8988T (cell line): ENCODE measurements at places on chromosomes 13 and 19.

DNA sequence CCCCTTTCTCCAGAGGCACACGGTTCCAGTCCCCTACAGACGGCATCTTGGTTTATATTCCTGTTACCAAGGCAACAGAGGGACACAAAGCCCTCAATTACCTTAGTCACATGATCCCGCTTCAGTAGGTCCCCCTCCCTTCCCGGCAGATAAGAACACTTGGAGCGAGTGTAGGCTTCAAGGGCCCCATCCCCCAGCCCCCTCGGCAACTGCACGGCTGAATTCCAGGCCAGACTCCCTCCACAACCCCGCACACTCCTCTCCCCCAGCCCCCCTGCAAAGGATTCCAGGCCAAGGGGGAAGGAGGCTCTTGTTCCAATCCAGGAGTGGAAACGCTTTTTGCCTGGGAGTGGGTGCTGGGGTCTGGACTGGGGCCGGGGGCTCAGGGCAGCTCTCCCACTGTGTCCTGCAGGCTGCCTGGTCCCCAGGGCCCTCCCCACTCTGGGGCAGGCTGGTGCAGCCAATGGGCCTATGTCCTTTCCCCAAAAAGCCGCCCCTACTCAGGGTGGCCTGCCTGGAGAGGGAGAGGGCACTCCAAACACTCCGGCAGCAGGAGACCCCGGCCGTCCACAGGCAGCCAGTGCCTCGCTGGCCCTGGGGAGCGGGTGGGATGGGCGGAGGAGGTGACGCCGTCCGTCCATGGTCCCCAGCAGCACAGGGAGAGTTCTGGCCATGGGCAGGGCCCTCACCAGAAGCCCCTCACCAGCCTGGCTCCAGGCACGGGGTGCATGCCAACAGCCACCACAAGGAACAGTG, 62.6 kb downstream of the MLLT1 start:
- DNase-seq, result peak; percentile 13

GRCh38 chr19:55621673-55622231, 2.6 kb downstream of the ZNF784 start:
- no peak for DNase-seq

DNA sequence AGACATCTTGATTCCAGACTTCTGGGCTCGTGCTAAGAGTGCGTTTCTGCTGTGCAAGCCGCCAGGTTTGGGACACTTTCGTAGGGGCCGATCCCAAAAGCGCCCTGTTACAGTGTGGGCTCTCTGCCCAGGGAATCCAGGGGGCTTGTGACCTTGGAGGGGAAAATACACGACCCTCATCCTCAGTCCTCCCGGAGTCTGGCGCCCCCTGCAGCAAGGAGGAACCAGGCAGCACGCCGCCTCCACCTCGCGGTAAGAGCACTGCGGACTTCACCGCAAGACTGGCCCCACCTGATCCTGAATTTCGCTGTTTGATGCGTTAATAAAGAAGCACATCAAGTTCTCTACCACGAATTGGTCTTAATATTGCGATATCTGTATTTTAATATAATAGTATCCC, 5.2 kb downstream of the POLRMT start:
- no peak for DNase-seq

GRCh38 chr19:6556480-6557195, 25.8 kb downstream of the TNFSF9 start:
- DNase-seq, result no peak

DNA sequence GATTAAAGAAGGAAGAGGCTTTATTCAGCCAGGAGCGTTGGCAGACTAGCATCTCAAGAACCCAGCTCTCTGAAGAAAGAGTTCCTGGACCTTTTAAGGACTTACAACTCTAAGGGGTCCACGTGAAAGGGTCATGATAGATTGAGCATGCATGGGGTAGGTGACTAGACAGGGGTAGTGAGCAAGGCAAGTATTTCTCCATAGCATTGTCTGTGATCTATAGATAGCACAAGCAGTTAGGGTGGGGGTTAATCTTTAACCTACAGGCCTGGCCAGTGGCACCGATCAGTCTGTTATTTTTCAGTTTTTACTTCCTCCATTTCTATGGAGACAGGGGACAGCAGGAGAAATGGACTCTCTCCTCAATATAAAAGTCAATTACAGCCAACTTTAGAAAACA, 983.7 kb downstream of the SLITRK1 start:
- no peak for DNase-seq

- DNase-seq, result no peak
Measured at GRCh38 chr13:98260357-98261164, 83.5 kb upstream of the RNF113B start.

- no peak for DNase-seq
Measured at GRCh38 chr19:1270213-1270853, 1.2 kb downstream of the CIRBP start.

DNA sequence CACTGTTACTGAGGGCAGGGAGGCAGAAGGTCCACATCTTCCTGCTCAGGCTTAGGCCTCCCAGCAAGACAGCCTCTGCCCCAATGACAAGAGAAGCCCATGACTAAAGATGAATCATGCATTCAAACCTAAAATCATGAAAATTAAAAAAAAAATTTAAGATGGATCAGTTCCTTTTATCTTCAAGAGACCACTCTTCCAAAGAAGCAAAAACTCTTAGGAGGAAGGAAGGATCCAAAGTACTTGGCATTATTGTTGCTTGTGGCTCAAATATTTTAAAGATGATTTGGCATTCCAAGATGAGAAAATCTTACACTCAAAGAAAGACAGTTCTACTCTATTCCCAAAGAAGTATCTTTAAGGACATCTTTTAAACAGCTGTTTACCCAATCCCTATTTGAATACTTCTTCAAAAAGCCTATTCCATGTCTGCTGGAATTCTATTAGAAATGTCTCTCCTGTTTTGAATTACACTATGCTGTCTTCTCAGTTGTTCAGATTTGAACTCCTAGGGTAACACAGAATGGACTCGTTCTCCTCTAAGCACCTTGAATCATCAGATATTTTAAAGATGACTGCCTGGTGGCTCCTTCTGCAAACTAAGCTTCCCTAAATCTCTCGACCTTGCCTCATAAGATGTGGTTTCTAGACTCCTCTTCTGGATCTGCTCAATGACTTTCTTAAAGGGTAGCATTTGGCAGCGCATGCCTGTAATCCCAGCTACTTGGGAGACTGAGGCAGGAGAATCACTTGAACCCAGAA, 7.0 kb downstream of the SERP2 start:
- no peak for DNase-seq

GRCh38 chr19:32459204-32459865, 53.8 kb downstream of the DPY19L3 start:
- no peak for DNase-seq

DNA sequence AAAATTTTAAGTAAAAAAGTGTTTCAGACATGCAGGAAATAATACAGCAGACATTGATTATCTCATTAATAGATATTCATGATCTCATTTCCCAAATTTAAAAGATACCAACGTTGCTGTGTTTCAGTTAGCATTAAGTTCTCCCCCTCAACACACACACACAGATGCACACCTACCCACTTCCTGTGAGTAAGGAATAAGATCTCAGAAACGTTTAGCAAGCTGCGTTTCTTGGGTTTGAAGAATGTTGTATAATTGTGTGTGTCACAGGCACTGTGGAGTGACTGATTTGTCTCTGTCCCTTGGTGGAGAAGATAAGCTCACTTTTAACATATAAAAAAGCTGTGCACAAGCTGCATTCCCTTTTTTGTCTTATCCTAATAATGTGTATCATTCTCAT, 196.8 kb downstream of the PDS5B start:
- no peak for DNase-seq

DNA sequence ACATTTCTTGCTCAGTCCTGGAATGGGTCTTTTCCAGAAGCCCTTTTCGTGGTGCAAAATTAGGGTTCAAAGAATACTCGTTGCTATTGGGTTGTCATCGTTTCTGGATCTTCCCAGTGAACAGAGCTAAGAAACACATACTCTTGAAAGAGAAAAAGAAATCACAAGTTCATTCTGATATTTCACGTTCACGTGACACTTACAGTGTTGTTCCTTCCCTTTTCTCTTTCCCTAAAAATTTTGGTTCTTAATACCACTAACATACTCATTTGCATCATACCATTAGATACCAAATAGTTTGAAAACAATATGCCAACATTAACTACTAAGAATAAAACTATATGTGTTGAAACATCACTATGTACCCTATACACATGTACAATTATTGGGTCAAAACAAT, 13.4 kb upstream of the GTF2F1 start:
- no peak for DNase-seq

GRCh38 chr13:84574851-84575250, 692.6 kb upstream of the SLITRK1 start:
- DNase-seq, result no peak

DNA sequence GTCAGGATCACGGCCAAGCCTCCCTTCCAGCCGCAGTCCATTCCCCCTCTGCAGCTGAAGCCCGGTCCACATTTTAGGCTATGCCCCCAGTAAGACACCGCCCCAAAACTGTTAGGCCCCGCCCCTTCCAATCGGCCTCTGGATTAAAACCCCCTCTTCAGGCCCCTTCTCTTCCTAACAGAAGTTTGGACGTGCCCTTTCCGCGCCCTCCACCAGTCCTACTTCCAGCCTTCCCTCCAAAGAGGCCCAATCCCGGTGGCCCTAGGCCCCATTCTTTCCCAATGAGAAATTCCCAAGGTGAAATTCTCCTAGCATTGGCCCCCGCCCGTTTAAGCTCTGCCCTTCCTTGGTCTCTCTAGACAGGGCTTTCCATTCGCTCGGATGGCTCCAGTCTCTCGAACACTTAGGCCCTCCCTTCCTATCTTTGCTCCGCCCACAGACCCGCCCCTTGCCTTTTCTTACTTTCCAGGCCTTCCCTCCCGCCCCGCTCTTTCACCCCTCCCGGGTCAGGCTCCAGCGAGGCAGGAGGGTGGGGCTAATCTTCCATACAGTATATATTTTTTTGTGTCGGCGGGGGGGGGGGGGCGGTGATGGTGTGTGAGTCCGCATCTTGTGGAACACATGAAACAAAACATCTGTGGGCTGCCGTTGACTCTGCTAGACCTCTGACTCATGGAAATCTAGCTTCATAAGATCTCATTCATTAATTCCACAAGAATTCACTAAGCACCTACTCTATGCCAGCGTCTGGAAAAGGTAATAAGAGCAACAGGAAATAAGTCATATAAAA, 13.6 kb downstream of the LTBP4 start:
- no peak for DNase-seq

- DNase-seq, result no peak
Measured at GRCh38 chr13:22198001-22198400, 527.1 kb downstream of the FGF9 start.

GRCh38 chr13:93882086-93882651, 597.3 kb downstream of the DCT start:
- DNase-seq, result no peak

GRCh38 chr13:46654951-46655350, 102.0 kb downstream of the LRCH1 start:
- no peak for DNase-seq

- DNase-seq, result peak; percentile 21
Measured at GRCh38 chr19:52343548-52343947, 7.5 kb downstream of the ZNF610 start.

DNA sequence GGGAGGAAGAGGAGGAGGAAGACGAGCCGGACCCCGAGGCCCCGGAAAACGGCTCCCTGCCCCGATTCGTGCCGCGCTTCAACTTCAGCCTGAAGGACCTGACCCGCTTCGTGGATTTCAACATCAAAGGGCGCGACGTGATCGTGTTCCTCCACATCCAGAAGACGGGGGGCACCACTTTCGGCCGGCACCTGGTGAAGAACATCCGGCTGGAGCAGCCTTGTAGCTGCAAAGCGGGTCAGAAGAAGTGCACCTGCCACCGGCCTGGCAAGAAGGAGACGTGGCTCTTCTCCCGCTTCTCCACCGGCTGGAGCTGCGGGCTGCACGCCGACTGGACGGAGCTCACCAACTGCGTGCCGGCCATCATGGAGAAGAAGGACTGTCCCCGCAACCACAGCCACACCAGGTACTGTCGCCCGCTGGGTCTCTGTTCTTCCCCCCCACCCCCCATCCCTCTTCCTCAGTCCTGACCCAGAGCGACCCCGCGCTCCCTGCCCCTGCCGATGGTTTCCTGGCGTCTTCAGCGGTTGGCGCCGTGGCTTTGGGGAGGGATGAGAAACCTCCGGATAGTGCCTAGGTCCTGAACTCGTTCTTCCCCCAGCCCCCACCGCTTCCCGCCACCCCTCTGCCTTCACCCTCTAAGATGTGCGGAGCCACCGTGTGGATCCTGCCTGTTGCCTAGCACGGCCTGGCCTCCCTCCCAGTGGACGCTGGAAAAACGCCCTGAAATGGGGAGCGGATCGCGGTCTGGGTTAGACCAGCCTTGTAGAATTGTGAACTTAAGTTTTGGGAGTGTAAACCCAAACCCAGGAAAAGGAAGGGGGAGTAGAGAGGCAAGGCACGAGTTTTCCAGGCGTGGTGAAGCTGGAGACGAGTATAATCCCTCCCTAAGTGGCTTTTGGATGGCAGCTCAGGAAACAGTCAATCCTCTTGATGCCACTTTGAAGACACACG, 1.5 kb downstream of the HS6ST3 start:
- peak; percentile 13 for DNase-seq

DNA sequence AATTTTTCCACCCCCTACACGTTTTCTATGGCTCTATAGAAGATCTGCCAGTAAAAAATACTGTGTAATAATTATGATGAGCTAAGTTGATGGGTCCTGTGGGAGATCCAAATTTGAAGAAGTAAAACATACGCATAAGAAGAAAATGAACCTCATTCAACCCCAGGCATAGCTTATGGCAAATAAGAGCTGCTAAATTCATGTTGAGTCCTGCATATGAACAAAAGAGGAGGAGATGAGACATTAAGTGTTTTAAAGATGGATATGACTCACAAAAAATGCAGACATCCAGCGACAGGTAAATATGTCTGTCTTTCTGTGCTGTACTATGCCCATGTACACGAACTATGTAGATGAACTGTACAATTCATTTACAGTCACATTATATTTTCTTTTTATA, 101.9 kb downstream of the LIG4 start:
- no peak for DNase-seq

GRCh38 chr13:112097770-112098169, 30.8 kb downstream of the SOX1 start:
- DNase-seq, result no peak

- DNase-seq, result no peak
Measured at GRCh38 chr13:47472516-47472915, 528.6 kb downstream of the SUCLA2 start.

- DNase-seq, result no peak
Measured at GRCh38 chr13:31310786-31311185, 111.0 kb downstream of the B3GLCT start.

- DNase-seq, result no peak
Measured at GRCh38 chr13:106083620-106084350, 451.7 kb downstream of the EFNB2 start.

DNA sequence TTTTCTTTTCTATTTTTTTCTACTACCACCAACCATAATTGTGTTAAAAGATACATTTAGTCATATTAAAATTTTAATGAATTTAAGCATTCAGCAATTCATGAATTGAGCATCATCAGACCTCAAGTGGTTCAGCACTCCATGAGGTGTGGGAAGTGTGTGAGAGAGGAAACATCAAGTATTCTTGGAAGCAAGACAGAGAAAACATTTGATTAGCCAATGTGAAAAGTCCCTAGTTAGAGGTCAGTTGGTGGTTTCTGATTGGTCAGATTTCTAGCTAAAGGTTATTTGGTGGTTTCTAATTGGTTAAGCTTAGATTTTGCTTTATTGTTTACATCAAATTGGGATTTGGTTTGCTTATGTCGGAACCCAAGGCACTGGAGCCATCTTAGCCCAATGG, 134.7 kb downstream of the KLF5 start:
- DNase-seq, result no peak
